Fibroblast of skin of left quadriceps (primary cell): ENCODE measurements at places on chromosomes 5 and 9.

GRCh38 chr9:27472195-27472594 lies 51.9 kb upstream of the IFNK start:
- no peak for DNase-seq

- peak; percentile 10 for DNase-seq
Observed at GRCh38 chr5:138467711-138468132, 2.4 kb downstream of the EGR1 start.

DNA sequence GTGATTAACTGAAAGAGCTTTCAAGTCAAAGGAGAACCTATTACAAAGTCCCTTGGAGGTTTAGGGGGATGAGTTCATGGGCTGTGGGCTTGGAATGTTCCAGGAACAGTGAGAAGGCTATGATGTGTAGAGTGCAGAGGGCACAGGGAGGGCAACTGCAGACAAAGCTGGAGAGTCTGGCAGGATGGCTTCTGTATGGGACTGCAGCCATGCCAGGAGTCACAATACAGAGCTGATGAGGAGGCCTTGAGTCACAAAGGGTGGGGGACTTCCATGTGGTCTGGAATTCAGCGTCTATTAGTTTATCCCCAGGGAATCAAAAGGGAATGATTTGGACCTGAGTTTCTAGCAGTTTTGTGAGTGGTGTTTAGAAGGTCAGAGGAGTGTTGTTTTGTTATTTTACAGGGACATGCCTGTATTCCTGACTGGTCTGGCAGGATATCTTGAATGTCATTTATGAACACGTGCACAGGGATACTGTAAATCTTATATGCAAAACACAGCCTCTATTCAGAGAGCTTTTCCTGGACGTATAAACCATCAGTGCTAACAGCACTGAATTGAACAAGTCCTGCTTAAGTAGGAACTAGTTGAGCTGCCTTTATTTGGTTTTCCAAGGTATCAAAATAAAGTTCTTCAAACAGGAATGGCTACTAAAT lies 14.3 kb upstream of the TEK start:
- no peak for DNase-seq

DNA sequence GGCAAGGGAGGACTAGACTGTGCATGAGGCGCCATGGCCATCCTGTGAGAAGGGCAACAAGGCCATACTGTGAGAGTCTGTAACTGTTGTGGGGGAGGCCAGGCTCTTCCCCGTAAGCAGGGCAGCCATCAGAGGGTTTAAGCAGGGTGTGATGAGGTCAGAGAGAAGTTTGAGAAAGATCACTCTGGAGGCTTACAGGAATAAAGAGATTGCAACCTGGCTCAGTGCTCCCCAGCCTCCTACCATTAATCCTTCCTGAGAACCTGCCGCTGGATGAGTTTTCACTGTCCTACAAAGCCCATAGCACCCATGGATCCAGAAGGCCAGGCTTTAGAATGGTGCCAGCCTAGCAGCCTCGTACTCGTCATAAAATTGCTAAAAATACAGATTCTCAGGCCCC lies 14.4 kb upstream of the TRMT10B start:
- DNase-seq = no peak

GRCh38 chr9:126407114-126407870 lies 80.7 kb downstream of the MVB12B start:
- peak; percentile 34 for DNase-seq

DNA sequence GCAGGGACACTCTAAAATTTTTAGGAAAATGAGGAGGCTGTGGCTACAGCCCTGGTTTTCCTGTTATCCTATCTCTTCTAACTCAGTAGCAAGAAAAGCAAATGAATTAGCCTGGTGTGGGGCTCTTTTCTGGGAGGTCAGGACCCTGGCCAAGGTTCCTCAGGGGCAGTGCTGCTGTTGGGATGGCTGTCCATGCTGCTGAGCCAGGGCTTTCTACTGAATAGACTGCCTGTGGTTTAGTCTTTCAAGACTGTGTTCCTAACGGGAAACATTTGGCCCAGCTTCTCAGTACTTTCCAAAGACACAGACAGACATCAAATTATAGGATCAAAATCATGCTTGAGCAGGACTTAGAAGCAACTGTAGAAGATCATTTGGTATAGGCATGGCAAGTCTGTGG lies 18.1 kb downstream of the TNC start:
- no peak for DNase-seq

DNA sequence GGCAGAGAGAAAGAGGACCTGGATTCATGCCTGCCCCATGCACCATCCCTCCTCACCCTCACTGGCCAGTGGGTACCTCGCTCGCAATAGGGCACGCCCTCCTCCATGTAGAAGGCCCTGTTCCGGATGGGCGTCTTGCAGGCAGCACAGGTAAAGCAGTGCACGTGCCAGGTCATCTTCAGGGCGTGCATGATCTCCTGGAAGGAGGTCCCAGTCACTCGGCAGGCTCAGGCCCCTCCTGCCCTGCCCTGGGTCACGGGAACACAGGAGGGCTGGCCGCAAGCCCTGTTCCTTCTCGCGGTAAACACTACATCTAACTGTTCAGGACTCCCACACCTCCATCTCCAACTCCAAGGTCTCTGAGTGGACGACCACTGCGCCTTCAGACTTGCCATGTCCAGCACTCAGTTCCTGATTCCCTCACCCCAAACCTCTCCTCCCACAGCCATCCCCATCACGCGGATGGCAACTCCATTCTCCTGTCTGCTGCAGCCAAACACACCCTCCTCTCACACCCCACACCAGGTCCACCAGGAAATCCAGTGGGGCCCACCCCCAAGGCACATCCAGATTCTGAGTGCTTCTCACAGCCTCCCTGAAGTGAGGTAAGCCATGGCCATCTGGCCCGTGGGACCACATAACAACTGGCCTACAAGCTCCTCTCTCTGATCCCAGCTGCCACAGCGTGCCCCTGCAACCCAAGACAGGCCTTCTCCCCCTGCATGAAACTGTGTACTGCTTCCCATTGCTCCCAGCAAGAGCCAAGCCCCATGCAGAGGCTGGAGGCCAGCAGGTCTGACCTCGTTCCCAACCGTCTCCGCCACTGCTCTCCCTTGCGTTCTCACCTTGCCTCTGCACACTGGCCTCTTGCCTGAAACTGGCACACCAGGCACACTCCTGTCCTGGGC lies 10.8 kb upstream of the DBN1 start:
- no peak for DNase-seq

DNA sequence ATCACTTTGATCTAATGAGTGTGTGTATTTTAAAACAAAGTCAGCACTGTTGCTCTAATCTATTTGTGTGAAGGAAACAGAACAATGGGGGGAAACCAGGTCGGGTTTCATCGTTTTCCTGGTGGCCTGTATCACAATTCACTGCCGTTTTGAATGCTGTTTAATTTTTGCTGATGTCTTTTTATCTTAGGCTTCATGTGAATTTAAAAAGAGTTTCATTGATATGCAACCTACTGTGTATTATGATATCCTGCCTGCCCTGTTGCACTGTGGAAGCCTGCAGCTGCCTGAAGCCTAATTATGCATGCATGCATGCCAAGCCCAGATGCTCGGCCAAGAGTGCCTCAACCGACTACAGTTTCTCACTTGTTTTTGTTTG lies 307.5 kb downstream of the ZNF608 start:
- DNase-seq = no peak

DNA sequence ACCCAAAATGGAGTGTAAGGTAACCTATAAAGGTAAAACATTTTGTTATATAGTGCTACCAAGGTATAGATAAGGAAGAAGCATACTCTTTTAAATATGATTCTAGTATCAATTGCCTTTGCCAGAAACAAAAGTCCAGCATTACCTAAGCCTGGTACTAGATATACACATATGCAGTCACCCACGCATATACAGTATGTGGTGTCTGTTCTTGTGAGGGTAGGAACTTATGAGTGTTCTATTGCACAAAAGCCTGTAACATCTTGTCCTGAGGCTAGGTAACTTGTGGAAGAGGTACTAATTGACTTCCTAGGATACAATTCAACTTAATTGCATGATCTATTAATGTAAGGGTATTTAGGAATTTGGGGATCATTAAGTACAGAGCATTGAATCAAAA lies 31.3 kb upstream of the IFNE start:
- DNase-seq = no peak

- DNase-seq = no peak
Observed at GRCh38 chr5:144395704-144396103, 225.0 kb downstream of the KCTD16 start.

DNA sequence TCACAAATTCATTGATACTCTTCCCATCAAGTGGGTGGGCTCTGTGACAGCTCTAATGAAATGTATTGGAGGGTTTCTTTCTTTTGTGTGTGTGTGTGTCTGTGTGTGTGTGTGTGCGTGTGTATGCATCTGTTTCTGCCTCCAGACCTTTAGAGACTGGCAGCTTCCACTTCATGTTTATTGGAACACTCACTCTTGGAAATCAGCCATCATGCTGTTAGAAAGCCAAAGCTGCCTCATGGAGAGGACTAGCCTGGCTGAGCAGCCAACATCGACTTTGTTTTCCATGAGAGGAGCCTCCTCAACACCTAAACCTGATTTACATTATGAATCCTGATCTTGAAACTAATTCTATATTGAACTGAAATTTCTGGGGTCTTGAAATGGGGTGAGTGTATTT lies 128.5 kb upstream of the FAM174A start:
- DNase-seq = no peak

GRCh38 chr5:171702135-171702770 lies 83.4 kb upstream of the SMIM23 start:
- no peak for DNase-seq

- DNase-seq = peak; percentile 36
Observed at GRCh38 chr5:103224118-103224893, 34.3 kb upstream of the MACIR start.

- DNase-seq = peak; percentile 28
Observed at GRCh38 chr9:99680191-99680590, 141.5 kb upstream of the NR4A3 start.

GRCh38 chr5:120367896-120368634 lies 96.0 kb upstream of the PRR16 start:
- no peak for DNase-seq

DNA sequence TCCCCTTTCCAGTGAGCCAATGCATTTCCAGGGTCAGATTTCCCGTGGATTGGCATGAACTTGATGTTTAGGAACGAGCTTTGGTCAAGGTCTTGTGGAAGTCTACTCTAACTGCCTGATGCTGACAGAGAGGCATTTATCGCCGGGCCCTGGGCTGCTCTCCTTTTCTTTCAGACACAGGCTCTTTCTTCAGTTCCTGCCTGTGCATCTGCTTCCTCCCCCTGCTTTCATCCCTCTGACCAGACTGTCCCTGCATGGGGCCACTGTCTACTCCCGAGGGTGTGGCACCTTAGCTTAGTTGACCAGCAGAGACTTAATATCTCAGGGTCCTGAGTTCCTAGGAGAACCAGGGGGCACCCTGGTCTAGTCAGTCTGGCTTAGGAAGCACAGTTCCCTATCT lies 41.2 kb downstream of the RALGPS1 start:
- no peak for DNase-seq

DNA sequence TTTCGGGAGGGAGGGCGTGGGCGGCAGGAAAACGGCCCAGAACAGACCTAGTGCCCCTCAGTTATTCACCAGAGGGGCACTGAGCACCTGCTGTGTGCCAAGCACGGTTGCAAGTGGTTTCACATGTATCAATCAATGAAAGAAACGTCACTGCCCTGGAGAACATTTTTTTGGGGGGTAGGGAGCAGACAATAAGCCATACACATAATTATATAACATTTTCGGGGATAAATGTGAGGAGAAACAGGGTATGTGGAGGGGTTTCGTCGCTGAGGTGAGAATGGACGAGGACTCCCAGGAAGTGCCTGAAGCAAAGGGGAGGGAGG lies 444 bp upstream of the ZNF354A start:
- no peak for DNase-seq

- DNase-seq = no peak
Observed at GRCh38 chr9:136093995-136094881, 851 bp downstream of the NACC2 start.

- DNase-seq = no peak
Observed at GRCh38 chr5:154390096-154390495, 55.7 kb upstream of the SAP30L start.

GRCh38 chr5:155649666-155650065 lies 636.1 kb downstream of the KIF4B start:
- DNase-seq = no peak

- DNase-seq = no peak
Observed at GRCh38 chr9:129280623-129281271, 102.7 kb upstream of the IER5L start.

DNA sequence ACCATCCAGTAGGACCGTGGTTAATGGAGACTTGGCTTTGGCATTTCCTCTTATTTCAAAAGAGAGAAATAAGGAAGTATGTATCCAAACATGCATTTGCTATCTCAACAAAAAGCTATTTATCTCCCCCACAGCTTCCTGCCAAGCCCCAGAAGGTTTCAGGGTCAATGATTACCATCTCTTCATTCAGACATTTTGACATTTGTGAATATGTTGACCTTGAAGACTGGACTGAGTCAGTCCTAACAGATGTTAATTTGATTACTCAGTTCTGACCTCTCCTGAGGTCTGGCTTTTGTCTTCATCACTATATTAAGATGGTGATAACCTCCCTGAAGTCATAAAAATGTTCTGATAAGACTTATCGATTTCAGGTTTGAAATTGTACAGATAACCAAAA lies 479.4 kb downstream of the AGTPBP1 start:
- DNase-seq = no peak

GRCh38 chr5:154345255-154345952 lies 100.4 kb upstream of the SAP30L start:
- no peak for DNase-seq

GRCh38 chr9:122140368-122141193 lies 19.0 kb downstream of the NDUFA8 start:
- no peak for DNase-seq

- no peak for DNase-seq
Observed at GRCh38 chr5:171475596-171475995, 56.1 kb downstream of the FGF18 start.

GRCh38 chr5:119368238-119368630 lies 12.4 kb downstream of the TNFAIP8 start:
- DNase-seq = no peak

- no peak for DNase-seq
Observed at GRCh38 chr9:2725126-2725525, 7.8 kb downstream of the KCNV2 start.

DNA sequence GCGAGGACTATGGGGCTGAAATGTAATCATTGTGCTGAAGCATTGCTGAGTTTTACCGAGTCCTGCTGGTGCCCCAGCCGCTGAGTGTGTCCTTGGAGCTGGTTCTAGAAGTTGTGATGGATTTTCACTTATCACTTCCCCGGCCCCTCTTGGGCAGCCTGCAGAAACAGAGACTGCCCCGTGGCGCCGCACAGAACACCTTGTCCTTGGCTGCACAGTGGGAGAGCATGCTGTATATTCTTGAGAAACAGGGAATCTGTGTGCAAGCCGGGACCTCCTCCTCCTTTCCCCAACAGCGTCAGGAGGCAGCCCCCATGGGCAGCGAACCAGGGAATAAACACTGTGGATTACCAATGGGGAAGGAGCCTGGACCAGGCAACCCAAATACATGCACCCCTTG lies 90.6 kb upstream of the RUFY1 start:
- DNase-seq = no peak

DNA sequence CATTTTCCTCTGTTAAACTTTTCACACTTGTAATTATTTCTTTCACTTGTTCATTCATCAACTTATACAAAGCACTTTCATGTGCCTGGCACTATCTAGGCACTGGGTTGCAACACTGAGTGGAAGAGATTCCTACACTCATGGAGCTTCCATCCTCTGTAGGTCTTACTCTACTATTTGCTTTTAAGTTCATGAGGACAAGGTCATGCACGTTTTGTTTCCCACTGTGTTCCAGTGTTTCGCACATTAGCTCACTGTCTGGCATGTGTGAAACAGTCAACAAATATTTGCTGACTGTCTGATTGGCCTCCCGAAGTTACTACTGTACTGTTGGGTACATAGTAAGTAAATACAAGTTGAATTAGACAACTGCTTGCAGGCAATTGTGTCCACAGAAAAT lies 87.9 kb upstream of the IFNK start:
- no peak for DNase-seq

GRCh38 chr5:160133071-160133917 lies 14.0 kb upstream of the PWWP2A start:
- no peak for DNase-seq
